NCI-H774 (cell line): ENCODE measurements at places on chromosomes 13 and 19.

GRCh38 chr13:46698014-46698413, 98.9 kb downstream of the ESD start:
- no peak for DNase-seq

DNA sequence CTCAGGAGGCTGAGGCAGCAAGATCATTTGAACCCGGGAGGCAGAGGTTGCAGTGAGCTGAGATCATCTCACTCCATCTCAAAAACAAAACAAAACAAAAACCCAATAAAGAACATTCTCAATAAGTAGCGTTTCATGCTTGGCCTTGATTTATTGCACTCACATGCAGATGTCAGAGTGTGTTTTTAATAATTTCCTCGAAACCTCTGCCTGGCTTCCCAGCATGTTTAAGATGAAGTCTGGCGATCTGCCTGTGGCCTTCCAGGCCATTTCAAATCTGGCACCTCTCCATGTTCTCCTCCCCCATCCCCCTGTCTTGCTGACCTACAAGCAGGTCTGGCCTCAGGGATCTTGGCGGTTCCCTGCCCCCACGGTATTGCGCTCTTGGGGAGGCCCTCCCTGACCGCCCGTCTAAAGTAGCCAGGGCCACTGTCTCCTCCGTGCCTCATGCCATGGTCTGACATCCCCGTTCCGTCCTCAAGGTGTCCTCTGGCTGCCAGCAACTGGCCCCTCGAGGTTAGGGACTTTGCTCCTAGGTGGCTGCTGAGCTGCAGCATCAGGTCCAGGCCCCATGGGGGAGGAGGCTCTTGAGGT, 1.6 kb downstream of the WDR88 start:
- DNase-seq: no peak

DNA sequence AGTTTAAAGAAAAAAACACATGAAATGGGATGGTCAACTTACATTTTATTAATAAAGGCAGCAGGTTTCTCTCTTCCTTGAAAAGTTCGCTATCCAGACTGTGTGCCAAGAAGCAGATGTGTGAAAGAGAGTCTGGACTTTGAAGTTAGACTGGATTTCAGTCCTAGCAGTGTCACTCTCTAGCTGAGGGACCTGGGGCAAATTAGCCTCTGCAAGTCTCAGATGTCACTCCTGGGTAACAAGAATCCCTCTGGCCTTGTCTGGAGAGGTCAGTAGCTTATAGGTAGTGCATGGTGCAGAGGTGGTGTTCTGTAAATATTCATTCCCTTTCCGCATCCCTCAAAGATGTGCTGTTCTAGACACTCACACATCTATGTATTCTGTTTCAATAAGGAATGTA, 187.6 kb upstream of the RNF113B start:
- DNase-seq: no peak

GRCh38 chr13:103815619-103816018, 749.4 kb upstream of the SLC10A2 start:
- DNase-seq: no peak

GRCh38 chr19:2983351-2984214, 6.2 kb downstream of the TLE6 start:
- DNase-seq: peak; percentile 53

GRCh38 chr13:29543230-29544215, 52.0 kb downstream of the SLC7A1 start:
- DNase-seq: no peak

DNA sequence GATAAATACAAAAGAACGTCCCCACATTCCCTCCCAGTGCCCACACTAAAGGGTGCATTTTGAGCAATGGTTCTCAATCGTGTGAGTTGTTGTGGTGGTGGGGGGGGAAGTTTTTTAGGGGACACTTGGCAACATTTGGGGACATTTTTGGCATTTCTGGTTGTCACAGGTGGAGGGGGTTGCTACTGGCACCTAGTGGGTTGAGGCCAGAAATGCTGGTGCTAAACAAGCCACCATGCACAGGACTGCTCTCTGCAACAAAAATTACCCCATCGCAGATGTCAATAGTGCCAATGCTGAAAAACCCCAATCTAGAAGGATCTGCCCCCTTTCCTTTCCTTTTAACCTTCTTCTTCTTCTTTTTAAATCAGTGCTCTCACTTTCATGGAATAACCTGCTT, 453.3 kb downstream of the TSHZ3 start:
- DNase-seq: no peak

DNA sequence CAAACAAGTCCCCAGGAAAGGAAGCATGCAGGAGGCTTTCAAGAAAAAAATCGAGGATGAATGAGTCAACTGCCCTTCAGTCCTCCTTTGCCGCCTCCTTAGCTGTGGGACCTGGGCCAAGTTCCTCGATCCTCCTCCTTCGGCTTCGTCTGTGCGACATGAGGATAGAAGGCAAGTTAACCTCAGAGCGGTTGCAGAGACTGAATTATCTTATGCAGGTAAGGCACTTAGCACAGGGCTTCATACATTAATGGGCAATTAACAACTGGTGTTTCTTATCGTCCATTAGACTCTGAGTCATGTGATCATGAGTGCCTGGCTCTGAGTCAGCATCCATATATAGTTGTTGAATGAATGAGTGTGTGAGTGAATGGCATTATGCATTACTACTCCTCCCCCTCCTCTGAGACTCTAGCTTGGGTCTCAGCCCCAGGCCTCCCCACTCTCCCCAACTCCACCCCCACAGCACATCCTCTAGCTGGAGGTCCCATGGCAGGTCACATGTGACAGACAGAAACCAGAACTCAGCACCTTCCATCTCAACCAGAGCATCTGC, 1.6 kb upstream of the TTC9B start:
- peak; percentile 21 for DNase-seq

DNA sequence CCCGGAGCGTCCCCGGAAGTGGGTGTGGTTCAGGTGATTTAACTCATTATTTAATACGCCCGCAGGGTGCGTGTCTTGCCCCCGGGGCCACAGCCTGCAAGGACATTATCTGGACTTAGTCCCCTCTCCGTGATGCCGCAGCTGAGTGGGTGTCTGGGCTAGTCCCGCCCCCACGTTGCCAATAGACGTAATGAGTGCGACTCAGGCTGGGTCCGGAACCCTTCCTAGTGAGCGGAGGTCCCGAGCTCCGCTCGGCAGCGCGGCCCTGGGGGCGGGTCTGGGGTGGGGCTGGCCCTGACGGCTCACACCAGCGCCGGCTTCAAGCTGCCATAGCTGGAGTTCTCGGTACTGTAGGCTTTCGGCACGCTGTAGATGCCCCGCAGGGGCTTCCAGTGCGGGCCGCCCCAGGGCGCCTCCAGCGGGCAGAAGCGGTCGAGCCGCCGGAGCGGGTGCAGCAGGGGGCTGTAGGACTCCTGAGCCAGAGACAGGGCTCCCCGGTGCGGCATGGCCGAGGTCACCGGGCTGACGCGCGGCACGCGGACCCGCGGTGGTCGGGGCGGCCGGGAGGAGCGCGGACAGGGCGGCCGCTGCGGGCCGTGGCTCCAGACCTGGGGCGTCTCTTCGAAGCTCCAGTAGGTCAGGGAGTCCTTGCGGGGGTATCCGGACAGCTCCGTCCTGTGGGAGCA, 918 bp upstream of the LHB start:
- DNase-seq: no peak

DNA sequence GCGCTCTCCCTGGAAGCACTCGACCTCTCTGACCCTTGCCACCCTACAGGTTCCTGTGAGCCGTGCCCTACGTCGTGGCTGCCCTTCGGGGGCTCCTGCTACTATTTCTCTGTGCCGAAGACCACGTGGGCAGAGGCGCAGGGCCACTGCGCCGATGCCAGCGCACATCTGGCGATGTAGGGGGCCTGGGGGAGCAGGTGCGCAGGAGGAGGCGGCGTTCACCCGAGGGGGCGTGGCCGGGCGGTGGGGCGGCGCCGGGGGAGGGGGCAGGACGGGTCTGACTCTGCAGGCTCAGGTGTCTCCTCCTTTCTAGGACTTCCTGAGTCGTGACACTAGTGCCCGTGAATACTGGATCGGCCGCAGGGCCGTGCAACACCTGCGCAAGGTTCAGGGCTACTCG, 26.4 kb downstream of the CLEC4M start:
- DNase-seq: peak; percentile 33

DNA sequence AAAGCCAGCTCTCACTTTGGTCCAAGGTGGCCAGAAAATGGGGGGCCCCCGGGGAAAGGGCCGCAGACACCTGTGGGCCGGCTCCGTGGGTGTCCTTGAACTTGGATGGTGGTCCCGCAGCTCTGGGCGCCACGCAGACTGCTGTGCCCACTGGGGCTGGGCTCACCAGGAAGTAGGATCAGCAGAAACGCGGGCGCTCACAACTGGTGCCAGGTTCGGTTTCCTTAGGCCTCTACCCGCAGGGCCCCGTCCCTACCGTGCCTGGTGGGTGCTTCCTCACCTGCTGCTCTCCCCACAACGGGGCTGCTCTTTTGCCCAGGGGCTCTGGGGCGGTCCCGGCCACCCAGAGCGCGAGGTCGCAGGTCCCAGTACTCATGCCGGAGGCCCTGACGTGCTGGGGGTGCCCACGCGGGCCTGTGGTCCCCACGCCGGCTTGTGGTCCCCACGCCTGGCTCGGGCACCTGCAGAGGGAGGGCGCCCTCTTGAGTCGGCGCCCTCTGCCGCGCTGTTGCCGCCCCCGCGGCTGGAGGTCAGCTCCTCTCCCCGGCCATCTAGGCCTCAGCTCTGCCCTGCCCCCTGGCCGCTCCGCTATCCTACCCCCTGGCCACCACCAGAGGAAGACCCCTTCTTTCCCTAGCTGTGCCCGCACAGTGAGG, 1303.6 kb downstream of the UQCRFS1 start:
- no peak for DNase-seq

DNA sequence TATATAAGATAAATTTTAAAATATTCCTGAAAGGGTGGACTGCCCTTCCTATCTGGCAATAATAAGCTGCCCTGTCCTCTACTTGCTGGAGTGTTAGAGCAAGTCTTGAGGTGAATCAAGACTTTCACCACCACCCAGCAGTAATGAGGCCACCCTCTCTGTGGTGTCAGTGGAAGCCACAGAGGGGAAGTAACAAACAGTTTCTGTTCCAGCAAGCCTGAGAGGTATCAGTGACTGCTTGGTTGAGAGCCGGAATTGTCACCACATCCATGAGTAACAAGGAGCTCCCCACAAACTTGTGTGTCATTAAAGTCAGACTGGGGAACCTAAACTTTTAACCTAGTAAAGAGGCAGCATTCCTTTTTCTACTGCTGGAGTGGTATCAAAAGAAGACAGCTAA, 532.7 kb upstream of the SPRY2 start:
- no peak for DNase-seq

- no peak for DNase-seq
These were observed 152.2 kb downstream of the DCT start for GRCh38 chr13:94327318-94327717.

GRCh38 chr13:101457176-101457575, 4.7 kb downstream of the ITGBL1 start:
- no peak for DNase-seq

- no peak for DNase-seq
These were observed 708.2 kb downstream of the UQCRFS1 start for GRCh38 chr19:28504727-28505126.

DNA sequence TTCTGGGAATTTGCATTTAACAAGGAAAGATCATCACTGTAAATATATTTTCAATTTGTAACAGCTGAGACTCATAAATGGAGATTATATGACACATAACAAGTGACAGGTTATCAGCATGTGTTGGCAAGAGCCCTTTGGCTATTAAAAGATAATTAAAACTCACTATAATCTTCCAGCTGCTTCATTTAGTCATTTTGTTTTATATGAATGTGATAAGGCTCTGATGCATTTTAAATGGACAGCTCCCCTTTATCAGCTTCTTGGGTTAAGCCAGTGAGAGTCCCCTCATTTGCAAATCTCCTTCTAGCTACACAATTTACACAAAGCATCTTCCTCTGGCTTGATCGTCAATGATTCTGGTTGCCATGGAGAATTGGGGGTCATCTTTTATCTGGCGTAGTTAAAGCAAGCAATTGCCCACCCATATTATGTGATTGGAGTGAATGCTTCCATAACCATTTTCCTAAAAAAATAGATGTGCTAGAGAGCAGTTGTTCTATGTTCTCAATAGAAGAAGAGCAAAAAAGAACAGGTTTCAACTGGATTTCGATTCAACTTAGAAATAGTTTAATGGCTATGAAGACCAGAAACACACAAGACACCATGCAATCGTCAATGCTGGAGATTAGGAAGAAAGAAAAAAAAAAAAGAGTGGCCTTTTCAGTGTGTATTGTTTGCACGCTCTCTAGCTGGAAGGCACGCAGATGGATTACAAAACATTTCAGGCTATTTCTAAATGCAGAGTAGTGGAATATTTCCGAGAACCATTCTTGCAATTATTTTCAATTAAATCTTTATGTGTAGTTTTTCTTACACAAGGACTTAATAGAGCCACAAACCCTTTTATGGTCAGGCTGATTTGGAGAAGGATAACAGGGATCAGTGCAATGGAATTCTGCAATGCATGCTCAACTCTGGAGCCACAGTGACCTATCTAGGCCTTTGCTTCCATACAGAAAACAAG, 27.4 kb downstream of the STARD13 start:
- DNase-seq: no peak

DNA sequence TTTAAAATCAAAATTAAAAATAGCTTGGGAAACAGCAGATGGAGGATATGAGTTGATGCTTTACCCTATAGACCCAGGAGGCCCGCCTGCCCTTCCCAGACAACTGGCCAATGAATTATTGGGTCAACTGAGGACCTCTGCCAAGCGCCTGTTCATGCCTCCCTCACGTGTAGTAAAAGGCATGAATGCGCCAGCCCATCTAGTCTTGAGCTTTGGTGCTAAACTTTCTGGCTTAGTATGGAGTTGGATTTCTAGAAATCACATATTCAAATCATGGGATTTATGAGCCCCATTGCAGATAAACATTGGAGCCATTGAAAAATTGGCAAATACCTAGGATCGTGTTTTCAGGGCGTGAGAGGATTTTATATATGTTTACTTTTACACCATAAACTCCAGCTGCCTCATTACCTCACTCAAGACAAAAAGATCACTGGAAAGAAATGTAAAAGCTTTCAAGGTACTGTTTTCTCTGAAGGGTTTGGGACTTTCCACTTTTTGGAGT, 47.1 kb downstream of the COL4A2 start:
- peak; percentile 84 for DNase-seq

- DNase-seq: no peak
These were observed 9.5 kb upstream of the GJB6 start for GRCh38 chr13:20241593-20241992.

DNA sequence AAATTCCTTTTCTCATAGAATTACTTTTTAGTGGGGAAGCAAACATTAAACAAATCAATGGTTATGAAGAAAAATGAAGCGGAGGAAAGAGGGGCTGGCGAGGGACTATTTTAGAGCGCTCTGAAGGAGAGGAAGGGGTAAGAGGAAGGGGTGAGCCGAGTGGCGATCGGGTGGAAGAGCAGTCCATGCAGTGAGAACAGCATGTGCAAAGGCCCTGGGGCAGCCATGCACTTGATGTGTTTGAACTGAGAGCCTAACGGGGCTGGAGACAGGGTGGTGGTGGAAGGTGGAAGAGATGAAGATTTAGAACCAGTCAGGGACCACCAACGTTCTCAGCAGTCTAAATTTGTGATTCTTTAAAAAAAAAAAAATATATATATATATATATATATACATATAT, 14.4 kb upstream of the NOP53 start:
- DNase-seq: no peak

DNA sequence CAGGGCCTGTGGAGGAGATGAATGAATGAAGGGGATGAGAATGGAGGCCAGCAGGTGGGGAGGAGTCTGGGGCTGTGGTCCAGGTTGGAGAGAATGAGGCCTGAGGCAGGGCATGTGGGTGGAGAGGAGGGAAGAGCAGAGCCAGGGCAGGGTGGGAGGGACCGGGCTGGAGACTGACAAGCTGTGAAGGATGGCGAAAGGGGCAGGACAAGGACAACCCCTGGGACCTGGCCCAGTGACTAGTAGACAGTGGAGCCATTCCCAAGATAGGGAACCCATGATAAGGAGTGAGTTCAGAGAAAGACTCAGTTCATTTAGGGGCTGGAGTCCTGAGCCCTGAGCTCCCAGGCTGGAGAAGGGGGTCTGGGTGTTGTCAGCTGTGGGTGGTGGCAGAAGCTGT, 3.0 kb downstream of the PTH2 start:
- no peak for DNase-seq
